ENCODE measurements at places on chromosomes 11 and 22. TPM values are rescaled to one million over a fixed set of nuclear protein-coding genes. Genes with fewer than 3 reads are reported as not detected.

Gene OPCML
- not detected for total RNA-seq

GRCh38 chr11:33016654-33017053 is 976 bp downstream of the DEPDC7 start:
- H3K4me3 ChIP-seq, result peak overlapping the region; percentile 87
- H3K27ac ChIP-seq, result peak overlapping the region; percentile 26
- H3K4me1 ChIP-seq, result no peaks in the 10 kb centered on the region
- DNase-seq, result no peak
- peaks cover 12% of the 10 kb centered on the region for H3K36me3 ChIP-seq

DNA sequence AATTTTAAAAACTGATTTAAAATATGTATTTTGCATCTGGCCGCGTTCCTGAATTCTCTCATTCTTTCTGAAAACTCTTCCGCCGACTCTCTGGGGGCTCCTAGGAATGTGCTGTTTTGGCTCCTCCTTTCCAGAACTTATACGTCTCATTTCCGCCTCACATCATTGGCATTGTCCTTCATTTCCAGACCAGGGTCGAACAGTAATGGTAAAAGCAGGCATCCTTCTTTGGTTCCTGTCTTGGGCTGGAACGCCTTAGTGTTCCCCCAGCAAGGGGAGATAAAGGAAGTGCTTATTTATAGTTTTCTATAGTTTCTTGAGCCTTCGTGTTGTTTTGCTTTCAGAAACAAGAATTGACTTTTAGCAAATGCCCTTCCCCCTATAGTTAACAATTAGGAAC is 10.9 kb upstream of the TNNT3 start:
- H3K36me3 ChIP-seq, result no peaks in the 10 kb centered on the region
- DNase-seq, result no peak
- H3K4me1 ChIP-seq, result no peaks in the 10 kb centered on the region
- H3K27me3 ChIP-seq, result peaks cover 79% of the 10 kb centered on the region
- no peak overlapping the region for H3K27ac ChIP-seq

GRCh38 chr22:28977060-28977459 is 84.6 kb downstream of the C22orf31 start:
- H3K4me3 ChIP-seq, result peak overlapping the region; percentile 9
- DNase-seq, result no peak
- H3K27me3 ChIP-seq, result no peaks in the 10 kb centered on the region
- peaks cover 45% of the 10 kb centered on the region for H3K4me1 ChIP-seq
- H3K36me3 ChIP-seq, result peaks cover 7% of the 10 kb centered on the region

Gene SCARF2
- 0.68 TPM for total RNA-seq

Gene OR5P2
- total RNA-seq, result not detected

DNA sequence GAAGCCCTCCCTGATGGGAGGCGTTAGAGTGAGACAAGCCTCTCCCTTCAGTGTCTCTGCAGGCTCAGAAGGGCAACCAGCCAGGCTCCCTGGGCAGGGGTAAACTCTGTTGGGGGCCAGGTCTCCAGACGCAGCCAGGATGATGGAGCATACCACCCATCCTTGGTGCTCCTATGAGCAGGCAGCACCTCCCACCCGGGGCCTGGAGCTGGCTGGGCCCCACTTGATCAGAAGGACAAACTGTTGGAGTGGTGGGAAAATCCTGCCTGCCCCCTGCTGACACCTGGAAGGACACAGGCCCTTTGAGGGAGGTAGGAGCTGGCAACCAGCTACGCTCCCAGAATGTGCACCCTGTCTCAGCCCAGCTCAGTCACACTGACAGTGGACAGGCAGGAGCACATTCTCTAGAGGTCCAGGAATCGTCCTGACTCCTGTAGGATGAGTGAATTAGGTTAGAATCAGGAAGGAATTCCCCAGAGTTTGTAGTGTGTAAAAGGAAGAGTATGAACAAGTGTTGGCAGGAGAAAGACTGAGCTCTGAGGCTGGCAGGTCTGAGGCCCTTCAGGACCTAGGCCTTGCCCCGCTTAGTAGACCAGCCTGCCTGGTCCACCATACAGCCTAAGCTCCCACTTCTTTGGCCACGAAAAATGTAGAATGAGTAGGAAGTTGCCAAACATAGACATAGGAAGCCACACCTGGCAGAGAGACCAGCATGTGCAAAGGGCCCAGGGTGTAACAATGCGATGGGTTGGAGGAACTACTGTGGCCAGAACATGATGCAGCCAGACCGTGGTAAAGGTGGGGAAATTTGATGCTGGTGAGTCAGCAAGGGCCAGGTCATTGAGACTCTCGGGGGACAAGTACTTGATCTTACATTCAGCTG is 19.1 kb downstream of the ARHGEF17 start:
- no peaks in the 10 kb centered on the region for H3K27me3 ChIP-seq
- H3K36me3 ChIP-seq, result no peaks in the 10 kb centered on the region
- H3K27ac ChIP-seq, result no peak overlapping the region
- peaks cover 11% of the 10 kb centered on the region for H3K4me1 ChIP-seq
- no peak overlapping the region for H3K4me3 ChIP-seq
- no peak for DNase-seq

Gene SMIM35
- not detected for total RNA-seq

DNA sequence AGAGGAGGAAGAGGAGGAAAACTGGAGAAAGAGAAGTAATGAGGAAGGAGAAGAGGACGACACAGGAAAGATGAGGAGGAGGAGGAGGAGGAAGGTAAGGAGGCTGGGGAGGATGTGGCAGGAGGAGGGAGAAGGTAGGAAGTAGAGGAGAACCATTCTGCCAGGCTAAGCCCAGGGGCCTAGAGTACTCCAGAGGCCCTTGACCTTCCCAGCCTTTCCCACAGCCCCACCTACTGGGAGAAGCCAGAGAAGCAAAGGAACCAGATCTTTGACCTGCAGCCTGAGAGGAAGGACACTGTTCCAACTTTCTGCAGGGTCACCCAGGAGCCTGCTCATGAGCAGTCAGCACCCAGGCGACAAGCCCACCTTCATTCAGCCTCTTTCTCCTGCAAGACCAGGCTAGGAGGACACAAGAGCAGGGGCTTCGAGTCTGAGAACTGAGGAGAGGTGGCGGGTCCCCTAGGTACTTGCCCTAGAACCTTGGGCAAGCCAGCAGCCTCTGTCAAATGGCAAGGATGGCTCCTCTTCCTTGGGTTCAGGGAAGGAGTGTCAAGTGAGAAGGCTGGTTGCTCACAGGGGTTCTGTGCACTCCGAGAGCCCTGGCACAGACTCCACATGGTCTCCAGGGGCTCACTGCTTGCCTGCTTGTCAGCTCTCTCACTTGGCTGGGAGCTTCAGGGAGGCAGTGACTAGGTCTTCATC is 27.9 kb upstream of the OAF start:
- H3K36me3 ChIP-seq, result no peaks in the 10 kb centered on the region
- H3K27ac ChIP-seq, result no peak overlapping the region
- H3K4me1 ChIP-seq, result peaks cover 9% of the 10 kb centered on the region
- H3K27me3 ChIP-seq, result peaks cover 72% of the 10 kb centered on the region
- DNase-seq, result no peak

GRCh38 chr11:128532016-128532571 is 55.3 kb downstream of the ETS1 start:
- no peak overlapping the region for H3K27ac ChIP-seq
- H3K36me3 ChIP-seq, result no peaks in the 10 kb centered on the region
- no peaks in the 10 kb centered on the region for H3K27me3 ChIP-seq
- peaks cover 9% of the 10 kb centered on the region for H3K4me1 ChIP-seq
- DNase-seq, result no peak
- no peak overlapping the region for H3K4me3 ChIP-seq

DNA sequence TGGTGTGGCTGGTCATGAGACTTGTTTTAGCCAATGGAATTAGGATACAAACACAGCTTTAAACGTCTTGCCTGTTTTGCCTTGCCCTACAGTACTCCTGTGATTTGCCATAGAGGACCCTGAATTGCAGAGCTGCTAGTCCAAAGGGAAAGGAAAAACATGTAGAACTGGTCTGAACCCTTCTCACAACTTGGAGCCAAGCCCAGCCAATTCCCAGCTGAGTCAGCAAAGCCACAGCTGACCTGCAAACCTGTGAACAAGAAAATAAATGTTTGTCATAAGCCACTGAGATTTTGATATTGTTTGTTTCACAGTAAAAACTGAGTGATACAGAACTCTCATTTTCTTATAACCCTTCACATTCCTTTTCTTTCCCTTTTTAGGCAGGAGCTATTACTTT is 360.5 kb upstream of the API5 start:
- DNase-seq, result no peak
- H3K4me1 ChIP-seq, result no peaks in the 10 kb centered on the region
- no peak overlapping the region for H3K4me3 ChIP-seq
- H3K36me3 ChIP-seq, result no peaks in the 10 kb centered on the region
- H3K27me3 ChIP-seq, result no peaks in the 10 kb centered on the region

DNA sequence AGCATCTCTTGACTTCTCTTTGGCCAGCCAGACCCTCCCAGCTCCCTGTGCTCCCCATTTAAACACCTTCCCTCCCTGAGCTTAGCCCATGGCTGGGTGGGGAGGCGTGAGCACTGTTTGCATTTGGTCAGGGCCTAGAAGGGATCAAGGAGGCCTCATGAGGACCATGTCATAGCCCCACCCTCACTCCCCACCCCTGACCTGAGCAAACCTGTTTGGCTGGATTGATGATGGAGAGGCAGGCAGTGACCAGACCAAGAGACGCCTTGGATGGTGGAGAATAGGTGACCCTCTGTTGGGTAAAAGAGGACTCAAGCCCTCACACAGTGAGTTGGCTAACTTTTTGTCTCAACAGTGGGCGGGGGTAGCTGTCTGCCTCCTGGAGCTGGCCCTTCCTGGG is 49.9 kb downstream of the ST3GAL4 start:
- peaks cover 36% of the 10 kb centered on the region for H3K4me1 ChIP-seq
- peak overlapping the region; percentile 65 for H3K27ac ChIP-seq
- peaks cover 28% of the 10 kb centered on the region for H3K36me3 ChIP-seq
- DNase-seq, result peak; percentile 58
- no peaks in the 10 kb centered on the region for H3K27me3 ChIP-seq

DNA sequence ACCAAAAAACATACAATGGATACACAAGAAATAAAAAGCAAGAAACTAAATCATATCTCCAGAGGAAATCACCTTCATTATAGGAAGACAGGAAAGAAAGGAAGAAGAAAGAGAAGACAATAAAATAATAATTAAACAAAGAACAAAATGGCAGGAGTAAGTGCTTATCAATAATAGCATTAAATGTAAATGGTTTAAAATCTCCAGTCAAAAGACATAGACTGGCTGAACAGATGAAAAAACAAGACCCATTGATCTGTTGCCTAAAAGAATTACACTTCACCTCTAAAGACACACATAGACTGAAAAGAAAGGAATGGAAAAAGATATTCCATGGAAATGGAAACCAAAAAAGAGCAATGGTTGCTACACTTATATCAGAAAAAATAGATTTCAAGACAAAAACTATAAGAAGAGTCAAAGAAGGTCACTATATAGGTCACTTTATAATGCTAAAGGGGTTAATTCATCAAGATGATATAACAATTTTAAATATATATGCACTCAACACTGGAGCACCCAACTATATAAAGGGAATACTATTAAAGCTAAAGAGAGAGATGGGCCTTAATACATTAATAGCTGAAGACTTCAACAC is 118.4 kb upstream of the SESN3 start:
- no peak for DNase-seq
- no peak overlapping the region for H3K27ac ChIP-seq
- no peaks in the 10 kb centered on the region for H3K4me1 ChIP-seq

All from Calu3 (cell line).